ENCODE measurements at places on chromosomes 11 and 22.

DNA sequence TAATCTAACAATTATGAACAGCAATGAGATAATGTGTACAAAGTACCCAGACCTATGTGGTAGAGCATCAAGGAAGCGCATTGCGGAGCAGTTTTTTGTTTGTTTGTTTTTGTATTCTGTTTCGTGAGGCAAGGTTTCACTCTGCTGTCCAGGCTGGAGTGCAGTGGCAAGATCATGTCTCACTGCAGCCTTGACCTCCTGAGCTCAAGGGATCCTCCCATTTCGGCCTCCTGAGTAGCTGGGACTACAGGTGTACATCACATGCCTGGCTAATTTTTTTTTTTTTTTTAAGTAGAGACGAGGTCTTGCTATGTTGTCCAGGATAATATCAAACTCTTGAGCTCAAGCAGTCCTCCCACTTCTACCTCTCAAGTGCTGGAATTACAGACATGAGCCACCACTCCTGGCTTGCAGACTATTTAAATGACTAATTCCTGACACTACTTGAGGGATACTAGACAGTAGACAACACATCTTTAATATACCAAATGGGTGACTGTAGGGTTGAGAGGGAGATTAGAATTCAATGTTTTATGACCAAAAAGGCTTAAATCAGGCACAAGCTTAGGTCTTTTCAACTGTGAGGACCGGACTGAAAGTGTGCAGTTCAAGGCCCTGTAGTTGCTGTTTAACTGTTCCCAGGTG is 12.7 kb downstream of the OR51B4 start:
- no peak for DNase-seq

DNA sequence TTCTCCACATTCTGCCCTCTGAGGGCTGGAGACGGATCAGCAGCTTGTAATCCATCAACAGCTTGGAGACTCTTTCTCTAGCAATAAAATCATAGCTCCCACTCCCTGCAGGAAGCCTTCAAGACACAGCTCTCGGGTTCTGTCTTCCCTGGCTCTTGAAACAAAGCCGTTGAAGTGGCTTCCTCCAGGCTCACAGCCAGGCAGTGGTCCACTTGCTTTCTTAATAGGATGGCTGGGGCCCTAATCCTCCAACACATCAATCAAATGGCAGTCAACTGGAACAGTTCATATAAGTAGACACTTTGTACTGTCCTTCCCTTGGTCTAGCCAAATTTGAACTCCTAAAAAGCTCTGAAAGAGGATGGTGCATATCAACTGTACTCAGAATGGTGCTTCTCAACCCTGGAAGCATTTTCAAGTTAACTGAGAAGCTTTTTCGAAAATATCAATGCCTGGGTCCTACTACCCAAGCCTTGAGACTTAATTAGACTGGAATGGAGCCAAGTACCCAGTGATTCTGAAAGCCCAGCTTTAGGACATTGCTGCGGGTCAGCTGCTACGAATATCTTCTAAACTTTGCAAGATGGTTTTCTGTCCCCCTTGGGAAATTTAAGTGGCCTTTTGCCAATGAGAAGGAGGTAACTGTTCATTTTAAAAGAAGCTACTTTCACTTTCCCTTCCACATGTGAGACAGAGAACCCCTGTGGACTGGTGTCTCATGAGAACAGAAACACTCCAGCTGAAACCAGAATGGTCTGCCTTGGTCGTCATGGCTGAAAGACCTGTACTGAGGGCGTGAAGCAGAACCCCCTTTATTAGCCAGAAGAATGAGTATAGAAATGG is 74.7 kb downstream of the SC5D start:
- DNase-seq, result no peak

DNA sequence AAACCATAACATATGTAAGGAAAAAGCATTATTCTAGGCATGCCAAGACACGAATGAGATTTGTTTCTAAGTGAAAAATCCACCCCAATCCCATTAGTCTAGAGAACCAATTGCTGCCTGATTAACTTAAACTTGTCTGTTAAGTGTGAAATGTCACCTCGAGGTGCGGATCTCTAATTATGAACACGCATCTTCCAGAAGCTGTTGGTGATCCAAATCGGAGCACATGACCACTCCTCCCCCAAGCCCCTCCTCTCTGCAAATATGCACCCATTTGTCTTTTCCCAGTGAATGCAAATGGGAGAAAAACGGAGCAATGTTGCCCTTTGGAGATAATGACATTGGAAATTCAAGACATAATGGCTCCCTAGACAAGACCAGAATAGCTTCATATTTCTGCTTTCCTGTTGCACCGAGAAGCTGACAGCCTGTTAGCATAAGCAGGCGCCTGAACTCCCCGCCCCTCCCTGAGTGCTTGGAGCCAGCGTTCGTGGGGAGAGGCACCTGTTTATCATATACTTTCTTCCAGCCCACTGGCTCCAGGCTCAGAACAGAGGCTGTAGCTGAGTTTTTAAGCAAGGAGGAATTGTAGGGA is 6.0 kb upstream of the FXYD6 start:
- no peak for DNase-seq

DNA sequence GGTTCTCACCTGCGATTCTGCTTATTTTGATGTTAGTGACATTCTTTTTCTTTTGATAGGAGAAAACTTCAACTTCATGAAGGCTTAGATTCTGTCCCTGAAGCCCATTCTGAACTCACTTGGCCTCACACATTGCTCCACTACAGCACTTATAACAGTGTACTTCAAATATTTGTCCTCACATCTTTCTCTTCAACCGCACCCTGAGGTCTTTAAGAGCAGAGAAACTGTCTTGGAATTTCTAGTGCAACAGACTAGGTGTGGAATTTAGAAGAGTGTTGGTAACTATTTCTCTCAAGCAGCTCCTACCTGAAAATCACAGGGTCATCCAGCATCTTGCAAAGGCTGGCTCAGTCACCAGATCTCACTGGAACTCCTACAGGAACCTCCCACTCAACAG is 7.8 kb downstream of the MRGPRX3 start:
- no peak for DNase-seq

DNA sequence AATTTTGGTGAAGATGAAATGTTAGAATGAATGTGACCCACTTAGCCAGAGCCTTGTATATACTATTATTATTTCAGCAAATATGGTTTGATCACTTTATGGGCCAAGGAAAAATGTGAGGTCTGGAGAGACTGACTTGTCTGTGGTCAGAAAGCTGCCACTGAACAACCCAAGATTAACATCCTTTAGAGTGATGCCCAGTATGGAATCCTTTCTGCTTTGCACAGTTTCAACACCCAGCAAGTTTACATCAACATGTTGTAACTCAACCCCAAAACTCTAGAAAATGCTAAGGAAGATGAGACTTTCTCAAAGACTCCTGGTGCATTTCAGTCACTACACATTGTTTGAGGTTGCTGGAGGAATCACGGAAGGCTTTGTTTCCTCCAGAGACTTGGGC is 107.7 kb downstream of the SNX19 start:
- no peak for DNase-seq

DNA sequence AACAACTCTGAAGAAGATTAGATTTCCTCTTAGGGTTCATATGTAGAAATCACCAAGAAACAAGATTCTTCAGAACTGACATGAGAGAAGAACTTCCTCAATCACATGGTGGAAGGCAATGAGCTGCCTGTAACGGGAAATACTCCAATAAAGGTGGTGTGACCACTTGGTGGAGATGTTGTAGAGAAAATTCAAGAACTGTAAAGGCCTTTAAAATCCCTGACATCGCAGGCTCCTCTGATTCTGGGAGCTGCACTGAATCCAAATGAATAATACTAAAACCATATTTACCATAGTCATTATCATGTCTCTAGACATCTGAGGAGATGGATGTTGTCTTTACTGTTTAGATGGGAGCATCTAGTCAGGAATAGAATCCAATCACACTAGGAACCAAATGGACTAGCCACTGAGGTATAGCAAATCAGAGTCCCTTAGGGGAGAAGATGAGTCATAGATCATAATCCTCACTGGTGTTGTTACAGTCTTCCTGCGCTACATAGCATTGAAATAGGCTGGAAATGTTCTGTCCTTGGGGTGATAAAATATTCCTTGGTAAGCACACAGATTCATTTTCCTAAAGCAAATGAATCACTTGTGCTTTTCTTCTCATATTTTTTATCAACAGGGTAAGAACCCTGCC is 321.6 kb upstream of the TENM4 start:
- DNase-seq, result no peak

- no peak for DNase-seq
Measured at GRCh38 chr11:132848336-132848735, 684.0 kb downstream of the OPCML start.

DNA sequence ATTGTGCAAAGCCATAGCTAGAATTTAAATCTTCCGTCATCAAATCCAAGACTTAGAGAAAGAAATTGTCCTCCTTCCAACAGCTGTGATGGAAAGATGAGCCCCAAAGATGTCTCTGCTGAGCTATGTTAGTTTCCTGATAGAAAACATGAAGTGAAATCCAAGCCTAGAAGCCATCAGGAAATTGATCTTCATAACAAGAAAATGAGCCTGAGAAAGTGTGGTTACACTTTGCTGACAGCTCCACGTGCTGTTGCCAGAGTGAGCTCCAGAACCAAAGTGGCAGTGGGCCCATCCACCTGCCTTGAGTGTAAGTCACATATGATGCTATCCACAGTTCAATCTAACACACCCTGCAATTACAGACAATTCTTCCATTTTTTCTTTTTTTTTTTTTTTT is 58.0 kb upstream of the UBASH3B start:
- DNase-seq, result no peak

Data from activated CD4-positive, alpha-beta T cell treated with anti-CD3 and anti-CD28 coated beads for 24 hours (primary cell).